ENCODE measurements at places on chromosomes 4 and X.

DNA sequence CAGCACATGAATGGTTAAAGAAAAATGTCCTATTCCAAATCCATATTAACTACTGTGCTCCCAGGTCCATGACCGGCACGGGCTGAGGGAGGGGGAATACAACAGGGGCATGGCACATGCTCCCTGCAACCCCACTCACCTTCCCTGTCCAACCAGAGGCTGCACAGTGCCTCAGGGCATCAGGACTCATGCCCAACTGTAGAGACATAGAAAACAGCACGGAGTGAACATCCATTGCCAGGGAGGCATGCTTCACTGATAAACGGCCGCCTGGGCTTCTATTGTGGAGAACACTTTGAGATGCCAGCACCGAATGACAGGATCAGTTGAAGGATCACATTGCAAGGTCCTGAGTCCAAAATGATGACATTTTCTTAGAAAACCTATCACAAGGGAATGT is 140.6 kb downstream of the STK32B start:
- no peak for DNase-seq

DNA sequence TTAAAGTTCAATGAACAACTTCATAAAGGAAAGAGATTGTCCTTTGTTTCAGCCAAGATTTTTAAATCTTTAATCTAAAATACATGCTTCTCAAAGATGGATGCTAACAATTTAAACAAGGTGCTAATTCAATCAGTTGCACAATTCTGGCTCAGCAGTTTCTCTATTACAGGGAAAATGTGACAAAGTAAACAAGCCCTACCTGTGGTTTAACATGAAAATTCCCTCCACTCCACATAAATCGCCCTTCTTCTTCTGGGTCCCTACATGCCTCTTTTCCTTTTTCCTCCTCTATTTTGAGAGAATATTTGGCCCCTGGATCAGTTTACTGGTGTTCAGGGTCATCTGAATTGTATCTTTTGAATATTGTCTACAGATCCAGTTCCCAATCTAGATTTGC is 80.6 kb downstream of the FRYL start:
- DNase-seq: no peak

DNA sequence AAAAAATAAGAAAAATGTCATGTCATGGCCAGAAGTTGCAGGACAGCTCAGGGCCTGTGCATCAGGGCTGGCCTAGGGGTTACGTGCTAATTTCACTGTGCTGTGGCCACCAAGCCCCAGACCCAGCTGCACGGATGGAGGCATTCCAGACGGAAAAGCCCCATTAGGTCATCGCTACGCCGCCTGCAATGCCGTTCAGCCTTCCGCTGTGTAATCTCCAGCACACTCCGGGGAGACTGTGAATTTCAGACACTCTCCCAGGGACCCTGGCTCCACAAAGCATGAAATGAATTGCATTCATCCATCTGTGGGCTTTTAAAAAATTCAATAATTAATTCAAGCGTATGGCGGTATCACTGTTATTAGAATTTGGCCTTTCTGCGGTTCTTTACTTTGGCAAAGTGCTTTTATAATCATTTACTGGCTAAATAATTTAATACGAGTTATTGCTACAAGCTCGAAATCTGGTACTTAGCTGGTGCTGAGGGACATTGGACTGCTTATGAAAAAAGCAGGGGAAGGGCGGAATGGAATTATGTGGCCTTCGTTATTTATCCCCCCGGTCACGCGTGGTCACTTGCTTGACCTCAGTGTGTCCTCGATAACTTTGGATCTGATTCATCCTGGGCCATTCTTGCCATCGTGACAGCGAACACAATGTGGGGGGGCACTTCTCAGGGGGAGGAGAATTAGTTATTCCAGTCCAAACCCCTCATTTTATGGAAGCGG is 9.0 kb upstream of the NSG1 start:
- no peak for DNase-seq

DNA sequence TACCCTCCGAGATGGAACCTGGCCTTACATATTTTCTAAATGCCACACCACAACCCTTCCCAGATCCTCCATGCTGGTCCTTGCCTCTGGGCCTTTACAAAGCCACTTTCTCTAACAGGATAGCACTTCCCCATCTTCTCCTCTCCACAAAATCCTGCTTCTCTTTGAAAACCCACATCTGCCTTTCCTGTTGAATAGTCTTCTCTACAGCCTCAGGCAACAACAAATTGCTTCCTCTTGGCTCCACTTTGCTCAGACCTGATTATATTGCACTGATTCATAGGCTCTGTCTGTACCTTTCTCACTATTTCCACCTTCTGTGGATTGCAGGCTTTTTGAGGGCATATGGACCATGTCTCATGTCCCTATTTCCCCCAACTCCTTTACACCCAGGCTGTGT is 203.7 kb upstream of the MBNL3 start:
- DNase-seq: no peak

- no peak for DNase-seq
Measured at GRCh38 chr4:35644591-35644990, 599.7 kb downstream of the ARAP2 start.

DNA sequence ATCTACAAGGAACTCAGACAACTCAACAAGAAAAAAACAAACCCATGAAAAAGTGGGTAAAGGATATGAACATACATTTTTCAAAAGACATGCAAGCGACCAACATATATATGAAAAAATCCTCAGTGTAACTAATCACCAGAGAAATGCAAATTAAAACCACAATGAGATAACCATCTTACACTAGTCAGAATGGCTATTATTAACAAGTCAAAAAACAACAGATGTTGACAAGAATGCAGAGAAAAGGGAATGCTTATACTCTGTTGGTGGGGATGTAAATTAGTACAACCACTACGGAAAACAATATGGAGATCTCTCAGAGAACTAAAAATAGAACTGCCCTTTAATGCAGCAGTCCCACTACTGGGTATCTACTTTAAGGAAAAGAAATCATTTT is 12.1 kb downstream of the NIPAL1 start:
- DNase-seq: no peak

DNA sequence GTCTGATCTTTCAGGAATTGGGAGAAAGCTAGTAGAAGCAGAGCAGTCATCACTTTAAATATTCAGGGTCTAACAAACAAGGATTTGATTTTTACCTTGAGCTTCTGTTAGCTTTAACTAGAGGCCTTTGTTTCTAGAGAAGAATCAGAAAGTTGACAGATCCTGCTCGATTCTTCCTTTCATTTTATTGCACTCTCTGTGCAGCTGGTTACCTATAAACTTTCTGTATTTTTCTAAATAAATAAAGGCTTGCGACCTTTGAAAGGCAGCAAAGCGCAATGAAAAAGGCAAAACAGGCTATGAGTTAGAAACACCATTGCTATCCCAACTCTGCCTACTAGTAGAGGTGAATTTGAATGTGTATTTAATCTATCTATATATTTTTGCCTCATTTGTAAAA is 101.4 kb upstream of the NPY2R start:
- DNase-seq: no peak

GRCh38 chr4:100428051-100428450 is 89.8 kb downstream of the EMCN start:
- DNase-seq: no peak

DNA sequence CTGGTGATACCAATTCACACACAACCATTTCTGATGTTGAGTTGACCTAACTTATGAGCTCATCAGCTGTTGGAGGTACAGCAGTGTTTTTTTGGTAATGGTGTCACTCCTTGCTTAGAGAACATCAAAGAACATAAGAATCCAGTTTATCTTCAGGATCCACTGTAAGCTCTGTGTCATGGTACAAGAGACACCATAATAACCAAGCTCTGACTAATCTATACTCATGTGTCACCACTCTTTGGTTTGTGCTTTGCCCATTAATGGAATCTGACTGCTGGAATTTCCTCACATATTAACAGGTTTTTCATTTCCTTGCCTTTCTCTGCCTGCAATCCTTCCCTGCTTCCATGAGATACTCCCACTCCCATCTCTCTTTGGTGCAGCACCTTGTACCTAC is 735.1 kb upstream of the LCORL start:
- DNase-seq: no peak

- DNase-seq: no peak
Measured at GRCh38 chrX:69145714-69146113, 19.5 kb downstream of the PJA1 start.

DNA sequence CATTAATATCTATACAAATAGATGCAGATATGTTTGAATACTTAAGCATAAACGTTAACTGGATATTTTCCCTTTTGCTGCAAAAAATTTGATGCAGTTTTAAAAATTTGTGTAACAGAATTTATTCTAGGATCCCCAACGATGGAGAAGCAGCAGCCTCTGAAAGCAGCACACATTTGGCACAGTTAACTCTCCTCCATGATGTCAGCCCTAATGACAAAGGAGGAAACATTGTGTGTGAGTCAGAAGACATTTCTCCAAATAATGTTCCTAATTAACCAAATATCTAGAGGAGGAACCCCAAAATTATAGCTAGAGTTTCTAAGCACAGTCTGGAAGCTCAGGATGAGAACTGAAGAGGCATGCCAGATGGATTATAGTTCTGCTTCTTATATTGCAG is 281.9 kb upstream of the MAD2L1 start:
- DNase-seq: no peak

- DNase-seq: peak; percentile 7
Measured at GRCh38 chrX:104343428-104344129, 88.8 kb upstream of the ESX1 start.

- no peak for DNase-seq
Measured at GRCh38 chr4:170243662-170244288, 154.0 kb upstream of the AADAT start.

GRCh38 chr4:151750156-151750555 is 10.7 kb downstream of the GATB start:
- no peak for DNase-seq

DNA sequence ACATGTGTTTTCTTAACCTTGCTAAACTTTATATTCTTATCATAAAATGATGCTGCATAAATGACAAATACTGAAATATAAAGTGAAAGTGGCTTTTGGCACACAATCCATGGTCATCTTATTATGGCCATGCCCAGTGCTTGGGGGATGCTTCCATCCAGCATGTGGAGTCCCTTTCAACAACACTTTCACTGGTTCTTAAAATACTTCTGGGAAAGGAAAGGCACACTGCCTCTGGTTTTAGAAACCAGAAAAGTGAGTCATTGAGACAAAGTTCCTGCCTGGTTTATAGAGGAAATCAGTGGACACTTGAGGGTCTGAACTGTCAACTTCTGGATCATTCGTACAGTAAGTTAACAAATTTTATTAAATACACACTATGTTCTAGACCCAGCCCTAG is 248.0 kb upstream of the ADAMTS3 start:
- DNase-seq: no peak

- DNase-seq: no peak
Measured at GRCh38 chr4:16659079-16659478, 239.4 kb downstream of the LDB2 start.

DNA sequence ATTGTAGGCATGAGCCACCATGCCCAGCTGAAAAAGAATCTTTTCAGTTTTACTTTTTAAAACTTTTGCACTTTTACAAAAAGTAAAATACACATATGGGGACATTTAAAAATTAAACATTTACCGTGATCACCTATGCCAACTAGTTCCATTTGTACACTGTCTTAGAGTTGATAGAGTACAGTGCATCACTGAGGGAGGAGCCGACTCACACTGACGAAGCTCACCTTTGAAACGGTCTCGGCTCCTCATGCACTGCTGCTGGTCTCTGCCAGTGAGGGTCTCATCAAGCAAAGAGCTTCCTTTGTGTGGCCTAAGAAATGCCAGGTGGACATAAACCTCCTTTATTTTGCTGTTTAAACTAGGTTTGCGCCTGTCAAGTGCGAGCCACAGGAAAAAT is 50.0 kb downstream of the GRK4 start:
- no peak for DNase-seq

DNA sequence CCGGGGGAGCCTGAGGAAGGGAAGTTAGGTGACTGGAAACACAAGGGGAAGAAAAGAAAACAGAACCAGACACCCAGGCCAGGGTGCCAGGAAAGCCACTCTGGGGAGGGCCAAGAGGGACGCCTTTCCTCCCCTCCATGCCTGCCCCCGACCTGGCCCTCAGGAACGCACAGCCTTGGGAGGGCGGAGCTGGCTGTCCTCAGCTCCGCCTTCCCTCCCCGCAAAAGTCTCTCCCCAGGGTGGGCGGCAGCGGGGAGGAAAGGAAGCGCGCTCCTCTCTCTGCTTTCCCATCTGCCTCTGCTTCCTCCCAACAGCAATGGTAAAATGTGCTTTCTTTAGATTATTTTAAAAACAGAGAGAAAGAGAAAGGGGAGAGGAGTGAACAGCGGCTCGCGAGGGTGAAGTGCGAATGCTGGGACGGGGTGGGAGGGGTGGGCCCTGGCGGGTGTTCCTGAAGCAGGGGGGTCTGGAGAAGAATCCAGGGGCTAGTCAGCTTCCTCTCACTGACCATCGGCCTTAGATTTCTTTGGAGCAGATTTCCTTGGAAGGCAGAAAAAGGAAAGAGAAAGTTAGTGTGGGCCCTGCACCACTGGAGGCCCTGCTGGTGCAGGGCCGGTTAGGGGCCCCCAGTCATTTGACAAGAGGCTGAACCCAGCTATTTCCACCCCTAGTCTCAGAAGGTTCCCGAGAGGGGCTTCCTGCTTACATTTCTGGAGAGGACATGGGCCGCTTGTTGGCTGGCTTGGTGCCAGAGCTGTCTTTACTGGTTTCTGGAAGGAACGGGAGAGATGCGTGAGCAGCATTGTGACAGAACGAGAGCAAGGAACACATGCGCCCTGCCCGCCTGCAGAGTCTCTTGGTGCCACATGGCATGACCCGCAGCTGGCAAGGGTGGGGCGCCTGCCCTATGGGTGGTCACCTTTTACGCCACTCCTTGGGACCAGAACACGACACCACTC is 4.7 kb upstream of the RENBP start:
- DNase-seq: no peak

GRCh38 chr4:2470791-2471190 is 1.9 kb downstream of the RNF4 start:
- no peak for DNase-seq

- no peak for DNase-seq
Measured at GRCh38 chrX:134718105-134718965, 60.1 kb upstream of the PLAC1 start.

DNA sequence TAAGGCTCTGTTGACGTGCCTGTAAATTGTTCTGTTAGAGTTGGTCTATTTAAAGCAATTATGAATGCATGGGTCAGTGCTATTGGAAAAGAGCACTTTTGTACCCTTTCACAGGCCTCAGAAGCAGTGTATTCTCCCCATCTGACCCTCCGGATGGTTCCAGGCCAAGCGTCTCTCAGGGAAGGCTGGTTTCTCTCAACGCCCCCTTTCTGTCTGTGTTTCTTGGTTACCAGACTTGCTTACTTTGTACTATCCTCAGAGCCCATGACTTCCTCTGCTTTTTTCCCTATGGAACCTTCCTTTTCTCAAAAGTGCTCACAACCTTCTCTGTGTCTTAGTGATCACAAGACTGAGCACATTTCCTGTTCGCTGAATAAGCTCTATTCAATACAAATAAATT is 559.3 kb upstream of the ZFP42 start:
- DNase-seq: no peak

- DNase-seq: no peak
Measured at GRCh38 chr4:112183252-112183651, 38.0 kb downstream of the FAM241A start.

DNA sequence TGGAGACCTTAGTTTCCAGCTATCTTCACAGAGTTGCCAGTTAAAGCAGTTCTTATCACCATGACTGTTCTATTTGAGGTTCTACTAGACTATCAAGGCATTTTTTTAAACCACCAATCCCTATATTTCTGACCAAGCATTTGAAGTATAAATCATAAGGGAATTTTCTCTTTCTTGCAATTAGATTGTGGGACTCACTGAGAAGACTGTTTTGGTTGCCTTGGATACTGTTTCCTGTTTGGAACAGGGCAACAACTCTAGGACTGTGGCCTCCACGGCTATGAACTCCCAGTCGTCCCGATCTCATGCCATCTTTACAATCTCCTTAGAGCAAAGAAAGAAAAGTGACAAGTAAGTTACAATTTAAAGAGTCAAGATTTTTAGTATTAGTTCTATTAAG is 11.8 kb downstream of the KIF4A start:
- DNase-seq: no peak

Data from GM12878 (cell line).